Activated T-helper 1 cell treated with Interleukin-2 at 50 U/mL for 16 hours (primary cell): ENCODE measurements at places on chromosomes 5 and 9.

- DNase-seq: no peak
These were observed 56.4 kb upstream of the DAPK1 start for GRCh38 chr9:87441251-87441650.

DNA sequence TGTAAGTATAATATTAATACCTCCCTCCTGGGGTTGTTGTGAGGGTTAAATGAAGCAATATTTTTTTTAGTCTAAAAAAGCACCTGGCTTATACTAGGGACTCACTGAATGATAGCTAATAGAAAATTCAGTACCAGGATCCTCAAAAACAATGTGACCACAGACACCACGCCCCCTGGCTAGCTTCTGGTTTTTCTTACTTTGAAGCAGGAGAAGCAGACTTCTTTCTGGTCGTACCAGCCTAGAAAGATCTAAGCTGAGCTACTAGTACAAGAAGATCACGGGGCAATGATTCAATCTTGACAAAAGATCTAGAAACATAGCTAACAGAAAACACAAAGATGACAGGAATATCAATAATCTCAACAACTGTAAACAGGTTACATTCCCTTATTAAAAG is 218.5 kb upstream of the SLC30A5 start:
- no peak for DNase-seq

DNA sequence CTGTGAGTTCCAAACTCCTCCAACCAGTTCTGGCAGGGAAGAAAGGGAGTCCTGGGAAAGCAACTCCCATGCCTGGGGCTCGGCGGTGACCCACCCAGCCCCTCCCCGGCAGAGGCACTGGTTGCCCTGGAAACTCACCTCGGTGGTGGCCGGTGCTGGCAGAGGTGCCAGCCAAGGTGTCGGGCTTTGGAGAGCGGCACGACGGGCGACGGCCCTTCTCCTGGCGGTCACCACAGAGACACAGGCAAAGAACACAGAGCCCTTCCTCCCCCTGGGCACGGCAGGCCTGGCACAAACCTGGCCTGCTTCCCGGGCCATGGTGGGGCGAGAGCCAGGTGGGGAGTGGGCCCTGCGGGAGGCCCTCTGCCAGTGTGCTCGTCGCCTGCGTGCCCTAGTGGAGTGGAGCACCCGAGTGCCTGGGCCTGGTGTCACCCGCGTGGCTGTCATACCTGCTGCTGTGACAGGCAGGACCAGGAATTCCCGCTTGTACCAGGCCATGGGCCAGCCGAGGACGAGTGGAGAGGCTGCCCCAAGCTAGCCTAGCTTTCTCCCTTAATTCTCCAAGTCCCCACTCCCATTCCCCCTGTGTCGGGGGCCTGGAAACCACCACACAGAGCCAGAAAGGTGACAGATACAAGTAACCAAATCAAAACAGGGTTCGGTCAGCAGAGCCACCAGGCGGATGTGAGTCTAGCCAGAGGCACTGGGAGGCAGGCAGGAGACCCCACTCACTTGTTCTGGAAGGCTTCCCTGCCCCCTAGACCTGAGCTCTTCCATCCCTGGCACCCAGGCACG is 8.2 kb upstream of the RALGDS start:
- no peak for DNase-seq

- no peak for DNase-seq
These were observed 28.4 kb upstream of the PRDM12 start for GRCh38 chr9:130635721-130636647.

- no peak for DNase-seq
These were observed 318.0 kb downstream of the PSAT1 start for GRCh38 chr9:78614892-78615291.

- DNase-seq: no peak
These were observed 4.2 kb downstream of the ARID3C start for GRCh38 chr9:34624475-34625185.
